HepG2 (cell line): ENCODE measurements at places on chromosomes 13 and 19. TPM values are rescaled to one million over a fixed set of nuclear protein-coding genes. Genes with fewer than 3 reads are reported as not detected.

DNA sequence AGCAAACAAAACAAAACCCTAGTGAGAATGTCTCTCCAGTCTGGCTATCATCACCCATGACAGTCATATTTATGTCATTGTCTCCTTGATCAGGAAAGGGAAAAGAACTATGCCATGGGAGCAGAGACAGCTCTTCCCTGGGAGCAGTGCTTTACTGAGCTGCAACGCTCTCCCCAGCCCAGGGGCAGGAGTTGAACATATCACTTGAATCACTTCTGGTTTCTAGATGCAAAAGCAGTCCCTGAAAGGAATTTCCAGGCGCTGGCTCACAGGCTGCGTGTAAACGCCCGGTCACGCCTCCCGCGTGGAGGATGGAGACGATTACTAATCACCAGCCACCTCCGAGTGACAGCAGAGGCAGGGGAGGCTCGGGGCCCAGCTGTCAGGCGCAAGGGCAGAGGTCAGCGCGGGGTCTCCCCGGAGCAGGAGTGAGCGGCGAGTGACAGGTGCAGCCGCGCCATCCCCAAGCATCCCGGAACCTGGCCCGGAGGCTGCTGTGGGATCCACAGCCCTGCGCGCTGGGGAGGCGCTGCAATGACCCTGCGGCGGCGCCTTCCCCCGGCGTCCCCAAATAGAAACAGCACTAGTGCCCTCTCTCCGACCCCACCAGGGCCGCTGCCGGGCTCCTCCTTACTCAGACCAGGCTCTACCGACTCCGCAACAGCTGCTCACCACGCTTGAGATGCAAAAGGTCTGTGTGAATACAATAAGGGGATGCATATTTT lies 23.5 kb upstream of the DCLK1 start:
- no peak for DNase-seq

GRCh38 chr19:9735986-9736385 lies 32.6 kb downstream of the ZNF846 start:
- DNase-seq, result no peak

GRCh38 chr19:18504886-18505610 lies 16.8 kb downstream of the ELL start:
- DNase-seq, result no peak

GRCh38 chr19:40035996-40036395 lies 20.0 kb downstream of the ZNF780B start:
- DNase-seq, result no peak

GRCh38 chr13:102679449-102680132 lies 15.3 kb downstream of the METTL21C start:
- DNase-seq, result no peak

DNA sequence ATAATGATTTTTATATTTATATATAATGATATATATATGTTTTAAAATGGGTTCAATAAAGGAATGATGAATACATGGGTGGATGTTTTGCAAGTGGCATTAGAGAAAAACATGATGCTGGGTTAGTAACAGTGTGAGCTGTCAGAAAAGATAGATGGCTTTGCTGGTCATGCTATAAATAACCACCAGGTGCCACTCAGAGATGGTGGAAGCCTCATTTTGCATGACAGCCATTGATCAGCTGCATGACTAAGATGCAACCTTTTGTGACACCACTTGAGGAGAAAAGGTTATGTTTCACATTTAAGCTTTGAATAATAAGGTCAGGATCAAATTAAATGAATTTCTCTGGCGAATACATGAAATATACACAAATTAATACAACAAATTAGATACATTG lies 737.7 kb downstream of the PCDH9 start:
- DNase-seq, result peak; percentile 3

- DNase-seq, result no peak
These were observed 30.6 kb upstream of the IGSF23 start for GRCh38 chr19:44582581-44583265.

- no peak for DNase-seq
These were observed 472.8 kb upstream of the SLITRK5 start for GRCh38 chr13:87198371-87198770.

GRCh38 chr19:33613620-33614000 lies 8.1 kb upstream of the CHST8 start:
- DNase-seq, result no peak

GRCh38 chr19:3224346-3225168 lies at the start of gene CELF5:
Gene CELF5 (plus strand): TSS chr19:3224661. CDS start chr19:3224740, 79 bp downstream.
- no peak for DNase-seq

GRCh38 chr13:79404361-79404760 lies 1.7 kb downstream of the RBM26 start:
- DNase-seq, result no peak

- DNase-seq, result no peak
These were observed 91.8 kb downstream of the LRCH1 start for GRCh38 chr13:46644816-46645215.

DNA sequence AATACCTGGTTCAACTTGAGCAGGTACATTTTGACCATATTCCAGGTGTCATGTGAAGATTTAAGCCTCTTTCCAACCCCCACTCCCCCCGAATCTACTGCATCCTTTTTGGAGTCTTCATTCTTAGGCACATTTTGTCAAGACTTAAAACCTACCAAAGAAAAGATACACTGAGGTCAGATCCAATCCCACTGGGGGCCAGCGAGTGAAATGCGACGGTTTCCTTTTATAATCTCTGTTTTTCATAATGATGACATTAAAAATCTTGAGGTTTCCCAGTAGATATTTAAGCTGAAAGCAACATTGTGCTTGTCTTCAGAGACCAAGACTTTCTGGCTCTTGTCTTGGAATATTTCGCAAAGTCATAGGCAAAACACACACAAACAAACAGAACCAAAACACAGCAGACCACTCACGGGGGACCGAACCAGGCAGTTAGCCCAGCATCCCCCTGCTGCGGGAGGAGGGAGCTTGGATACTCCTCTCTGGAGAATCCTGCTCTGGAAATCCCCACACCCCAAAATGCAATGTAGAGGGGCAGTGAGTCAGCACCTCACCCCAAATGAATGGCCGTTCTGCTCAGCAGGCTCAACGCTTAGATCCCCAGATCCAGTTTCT lies 506 bp upstream of the GAS6 start:
- DNase-seq, result no peak

- DNase-seq, result no peak
These were observed 218.0 kb upstream of the SERP2 start for GRCh38 chr13:44155422-44156293.

DNA sequence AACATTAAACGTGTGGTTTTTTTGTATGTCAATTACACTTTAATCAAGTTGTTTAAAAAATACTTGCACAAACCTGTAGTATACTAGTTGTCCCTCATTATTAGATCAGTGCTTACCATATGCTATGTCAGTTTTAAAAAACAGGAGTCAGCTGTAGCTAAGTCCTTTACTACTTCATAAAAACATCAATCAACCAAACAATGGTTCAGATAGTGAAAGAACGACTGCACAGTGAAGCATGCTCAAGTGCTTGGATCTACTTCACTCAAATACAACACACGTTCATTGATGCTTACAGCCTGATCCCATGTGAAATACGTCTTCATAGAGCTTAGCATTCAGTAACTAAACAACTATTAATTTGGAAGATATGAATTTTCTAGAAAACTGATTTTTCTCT lies 225.0 kb downstream of the FGF14 start:
- DNase-seq, result no peak

DNA sequence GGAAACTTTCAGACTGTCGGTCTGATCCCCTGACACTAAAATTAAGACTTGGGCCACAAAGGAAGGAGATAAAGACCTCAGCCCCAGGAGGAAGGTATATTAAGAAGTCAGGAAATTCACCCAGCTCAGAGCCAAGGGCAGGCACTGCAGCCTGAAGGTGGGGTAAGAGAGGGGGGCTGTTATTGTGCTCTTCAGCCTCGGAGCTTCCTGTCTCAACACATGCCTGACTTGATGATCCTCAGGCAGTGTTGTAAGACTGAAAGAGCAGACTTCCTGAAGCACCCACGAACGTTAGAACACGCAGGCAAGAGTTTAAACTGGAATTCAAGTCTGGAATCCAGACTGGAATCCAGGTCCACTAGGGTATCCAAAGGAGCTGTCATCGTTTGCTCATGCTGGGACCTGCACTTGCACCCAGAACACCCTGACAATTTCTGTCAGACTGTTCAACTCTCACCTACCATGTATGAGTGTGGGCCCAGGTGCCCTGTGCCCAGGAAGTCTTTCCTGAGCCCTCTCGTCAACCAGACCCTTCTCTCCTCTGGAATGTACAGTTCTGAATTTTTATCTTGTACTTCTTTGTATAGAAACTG lies 10.7 kb upstream of the FLT1 start:
- no peak for DNase-seq

GRCh38 chr13:24670961-24671381 lies 9.2 kb upstream of the ATP12A start:
- DNase-seq, result no peak

DNA sequence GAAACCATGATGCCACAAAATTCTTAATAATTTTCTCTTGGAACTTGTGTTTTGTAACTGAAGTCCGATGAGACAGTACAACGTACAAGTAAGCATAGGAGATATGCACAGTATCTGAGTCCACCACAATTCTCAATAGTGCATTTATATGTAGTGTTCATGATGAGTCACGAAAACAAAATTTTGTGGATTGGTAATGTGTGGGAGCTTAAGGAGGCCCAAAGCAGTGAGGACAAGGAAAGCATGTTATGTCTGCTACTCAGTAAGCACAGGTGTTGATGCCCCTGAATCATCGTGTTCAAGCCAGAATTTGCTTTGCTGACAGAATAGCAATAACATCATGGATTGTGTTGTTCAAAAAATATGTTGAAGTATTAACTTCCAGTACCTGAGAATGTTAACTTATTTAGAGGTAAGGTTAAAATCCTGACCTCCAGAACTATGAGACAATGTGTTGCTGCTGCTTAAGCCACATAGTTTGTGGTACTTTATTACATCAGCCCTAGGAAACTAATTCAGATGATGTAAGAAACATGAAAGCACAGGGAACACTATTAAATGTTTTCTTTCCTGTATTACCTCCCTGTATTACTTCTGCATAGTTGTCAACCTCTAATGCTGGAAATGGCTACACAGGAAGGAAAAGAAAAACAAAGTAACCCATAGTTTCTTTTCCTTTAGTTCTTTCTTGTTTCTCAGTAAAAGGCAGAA lies 201.3 kb downstream of the SLITRK6 start:
- no peak for DNase-seq

- DNase-seq, result no peak
These were observed 62.0 kb downstream of the MICU2 start for GRCh38 chr13:21541980-21542379.

- no peak for DNase-seq
These were observed 15.1 kb upstream of the FLT1 start for GRCh38 chr13:28510066-28510465.

DNA sequence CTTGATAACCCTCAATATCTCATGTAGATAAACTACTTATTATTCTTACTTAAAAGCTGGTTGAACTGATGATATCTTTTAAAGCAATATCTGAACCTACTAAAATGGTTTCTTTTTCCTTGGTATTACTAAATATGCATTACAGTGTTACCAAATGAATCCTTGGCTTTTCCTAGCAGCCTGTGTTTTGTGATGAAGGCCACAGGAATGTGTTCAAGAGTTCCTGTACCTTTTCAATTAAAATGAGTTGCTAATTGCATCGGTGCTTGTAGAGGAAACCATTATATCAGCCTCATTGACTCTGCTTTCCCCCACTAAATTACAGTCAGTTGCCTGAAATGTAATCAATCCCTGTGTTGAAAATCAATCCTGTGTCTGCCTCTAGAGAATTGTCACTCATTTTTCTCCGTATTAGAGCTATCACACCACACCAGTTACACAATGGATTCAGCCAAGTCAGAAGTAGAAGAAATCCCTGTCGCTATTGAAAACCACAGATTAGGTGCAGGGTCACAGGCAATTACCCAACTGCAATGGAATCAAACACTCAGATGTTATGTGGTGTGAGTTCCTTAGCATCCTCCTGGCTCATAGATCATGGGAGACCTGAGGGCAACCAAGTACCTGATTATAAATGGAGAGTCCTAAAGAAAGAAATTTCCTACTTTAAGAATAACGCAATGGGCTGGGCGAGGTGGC lies 13.3 kb downstream of the FAM216B start:
- DNase-seq, result no peak

- no peak for DNase-seq
These were observed 35.4 kb downstream of the WDFY2 start for GRCh38 chr13:51619614-51620013.

GRCh38 chr19:2850256-2850925 lies 9.1 kb downstream of the ZNF555 start:
- no peak for DNase-seq

DNA sequence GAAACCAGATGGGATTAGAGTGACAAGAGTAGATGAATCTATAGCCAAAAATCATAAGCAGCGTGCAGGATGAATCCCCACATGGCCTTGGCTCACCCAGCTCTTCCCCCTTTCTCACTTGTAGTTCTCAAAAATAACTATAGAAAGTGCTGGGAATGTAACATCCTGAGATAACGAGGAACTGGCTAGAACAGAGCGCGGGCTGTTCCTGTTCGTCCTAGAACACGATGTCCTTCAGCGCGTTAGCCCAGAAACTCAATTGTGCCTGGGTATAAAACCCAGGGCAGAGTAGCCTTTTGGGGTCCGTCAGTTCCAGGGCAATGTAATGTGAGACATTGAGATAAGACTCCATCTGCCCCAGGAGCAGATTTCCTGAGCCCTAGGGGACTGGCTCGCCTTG lies 326.2 kb downstream of the TSHZ3 start:
- no peak for DNase-seq

- DNase-seq, result no peak
These were observed 15.0 kb downstream of the MRPS12 start for GRCh38 chr19:38945562-38946228.

GRCh38 chr13:39370554-39370953 lies 232.4 kb downstream of the LHFPL6 start:
- no peak for DNase-seq

DNA sequence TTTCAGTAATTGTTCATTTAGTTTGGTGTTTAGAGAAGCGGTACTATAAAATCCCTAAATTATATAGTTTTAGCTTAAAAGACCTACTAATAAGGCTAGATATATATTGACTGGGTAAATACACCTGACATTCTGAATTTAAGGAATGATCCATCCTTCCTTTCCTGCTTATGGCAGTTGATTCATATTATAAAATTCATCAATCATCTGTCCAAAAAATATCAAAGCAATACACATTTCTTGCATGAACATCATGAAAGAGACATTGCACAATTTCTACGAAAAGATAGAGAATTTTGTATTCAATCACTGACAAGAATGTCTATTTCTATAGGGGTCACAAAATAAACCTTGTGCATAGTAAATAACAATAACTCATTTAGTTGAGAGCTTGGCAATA lies 514.9 kb downstream of the SLITRK6 start:
- no peak for DNase-seq

KLK14 gene
- not detected in 2 replicates for polyA plus RNA-seq

STOML3 gene
- polyA plus RNA-seq, result not detected in 2 replicates

NPAS1 gene
- 2.9 and 3.9 TPM in 2 replicates for polyA plus RNA-seq

FPR3 gene
- 0.12 TPM in 1 of 2 replicates, not detected in the other for polyA plus RNA-seq

IL17D gene
- 1.0 and 1.1 TPM in 2 replicates for polyA plus RNA-seq

SIGLEC7 gene
- polyA plus RNA-seq, result 0.17 TPM in 1 of 2 replicates, not detected in the other

KLK4 gene
- not detected in 2 replicates for polyA plus RNA-seq

RXFP2 gene
- polyA plus RNA-seq, result not detected in 2 replicates

CYP2A7 gene
- polyA plus RNA-seq, result not detected in 2 replicates

ZNF729 gene
- polyA plus RNA-seq, result not detected in 2 replicates

SMIM24 gene
- polyA plus RNA-seq, result 9.0 and 11.2 TPM in 2 replicates

SYCN gene
- not detected in 2 replicates for polyA plus RNA-seq

KLK2 gene
- 0.11 TPM in 1 of 2 replicates, not detected in the other for polyA plus RNA-seq

MATK gene
- polyA plus RNA-seq, result 0.09 TPM in 2 replicates

LIM2 gene
- 1.3 and 1.8 TPM in 2 replicates for polyA plus RNA-seq

ZNF682 gene
- polyA plus RNA-seq, result 2.0 and 2.1 TPM in 2 replicates
